ENCODE measurements at places on chromosomes 11 and 22. TPM values are rescaled to one million over a fixed set of nuclear protein-coding genes. Genes with fewer than 3 reads are reported as not detected.

The STK33 gene
- total RNA-seq: 22.4 TPM

The EIF4ENIF1 gene
- total RNA-seq: 26.8 TPM

The MTNR1B gene
- total RNA-seq: not detected

DNA sequence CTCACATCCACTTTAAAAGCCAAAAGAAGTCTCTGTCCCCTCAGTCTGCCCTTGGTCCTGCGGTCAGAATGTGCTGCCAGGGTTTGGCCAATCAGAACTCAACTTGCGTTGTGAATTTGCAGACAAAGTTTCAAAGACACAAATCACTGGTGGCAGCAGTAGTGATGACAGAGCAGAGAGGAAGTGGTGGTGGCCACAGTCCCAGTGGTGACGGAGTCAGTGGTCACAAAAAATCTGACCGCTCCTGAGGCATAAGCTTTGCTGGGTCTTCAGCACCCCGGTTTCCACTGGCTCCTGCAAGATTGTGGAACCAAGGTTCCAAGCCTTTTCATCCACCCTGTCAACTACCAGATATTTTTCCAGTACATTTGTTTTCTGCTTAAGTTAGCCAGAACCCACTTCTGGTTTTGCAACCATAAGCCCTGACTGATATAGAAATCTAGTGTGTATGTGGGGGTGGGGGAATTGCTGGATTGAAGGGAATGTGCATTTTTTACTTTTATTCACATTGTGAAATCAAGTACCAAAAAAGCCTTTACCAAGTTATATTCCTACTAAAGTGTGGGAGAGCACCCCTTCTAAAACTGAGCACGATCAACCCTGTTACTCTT, 112.3 kb downstream of the TMPRSS5 start:
- peak; percentile 35 for DNase-seq

The YPEL1 gene
- 3.2 TPM for total RNA-seq

The SVIP gene
- 34.0 TPM for total RNA-seq

Measured in left ventricle myocardium superior (tissue), 1 donor.